Esophagus mucosa (tissue), 1 donor: ENCODE measurements at places on chromosomes 2 and 18. TPM values are rescaled to one million over a fixed set of nuclear protein-coding genes. Genes with fewer than 3 reads are reported as not detected.

MRPS5 gene
- 39.5 TPM for total RNA-seq

TXNDC2 gene
- not detected for total RNA-seq

CRYGD gene
- not detected for total RNA-seq

FRZB gene
- total RNA-seq, result 0.32 TPM

DES gene
- 29.3 TPM for total RNA-seq

MOGAT1 gene
- total RNA-seq, result not detected

SLC19A3 gene
- 1.5 TPM for total RNA-seq

CD226 gene
- 0.44 TPM for total RNA-seq

CD302 gene
- 1.6 TPM for total RNA-seq

STARD6 gene
- not detected for total RNA-seq

ALPI gene
- total RNA-seq, result not detected

LCT gene
- not detected for total RNA-seq

EFR3B gene
- 0.48 TPM for total RNA-seq

ANO7 gene
- total RNA-seq, result 0.12 TPM

KLHL30 gene
- total RNA-seq, result 0.08 TPM

DLX1 gene
- total RNA-seq, result not detected
